Osteocyte (in vitro differentiated cells): ENCODE measurements at places on chromosomes 1 and 21. TPM values are rescaled to one million over a fixed set of nuclear protein-coding genes. Genes with fewer than 3 reads are reported as not detected.

SPATA17 gene
- 0.21 and 0.40 TPM in 2 replicates for total RNA-seq

S100A9 gene
- total RNA-seq, result not detected in 2 replicates

SPRR5 gene
- total RNA-seq, result not detected in 2 replicates

VWA5B1 gene
- not detected in 2 replicates for total RNA-seq

KIF21B gene
- total RNA-seq, result 0.63 and 0.97 TPM in 2 replicates

BMP8B gene
- 0.08 TPM in 1 of 2 replicates, not detected in the other for total RNA-seq

TINAGL1 gene
- 9.2 and 10.0 TPM in 2 replicates for total RNA-seq

B4GALT2 gene
- 62.8 and 65.5 TPM in 2 replicates for total RNA-seq

LCE2B gene
- not detected in 2 replicates for total RNA-seq

- H3K36me3 ChIP-seq, result no peaks in the 10 kb centered on the region
- H3K4me1 ChIP-seq, result no peaks in the 10 kb centered on the region
- no peak overlapping the region for H3K4me3 ChIP-seq
- H3K27me3 ChIP-seq, result peaks cover 13% of the 10 kb centered on the region
- no peak overlapping the region for H3K27ac ChIP-seq
- DNase-seq, result peak; percentile 23
Measured at GRCh38 chr1:245537992-245538391, 383.2 kb downstream of the KIF26B start.

DNA sequence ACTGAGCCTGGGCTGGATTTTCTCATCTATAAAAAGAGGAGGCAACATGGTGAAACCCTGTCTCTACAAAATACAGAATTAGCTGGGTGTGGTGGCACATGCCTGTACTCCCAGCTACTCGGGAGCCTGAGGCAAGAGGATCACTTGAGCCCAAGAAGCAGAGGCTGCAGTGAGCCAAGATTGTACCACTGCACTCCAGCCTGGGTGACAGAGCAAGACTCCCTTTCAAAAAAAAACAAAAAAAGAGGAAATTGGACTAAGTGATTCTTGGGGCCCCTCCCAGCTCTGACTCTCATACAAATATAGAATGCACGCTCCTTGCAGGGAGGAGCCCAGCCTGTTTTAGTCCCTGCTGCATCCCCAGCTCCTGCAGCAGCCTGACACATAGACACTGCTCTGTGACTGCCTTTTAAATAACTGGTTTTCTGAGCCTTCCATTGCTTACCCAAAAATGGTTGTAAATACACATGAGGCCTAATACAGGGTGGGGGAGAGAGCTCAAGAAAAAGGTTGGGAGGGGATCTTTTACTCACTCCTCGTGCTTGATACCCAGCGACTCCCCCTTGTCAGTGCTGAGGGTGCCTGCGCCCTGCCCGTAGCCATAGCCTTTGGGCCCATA lies 17.2 kb downstream of the CSRP1 start:
- H3K36me3 ChIP-seq, result no peaks in the 10 kb centered on the region
- peak overlapping the region; percentile 80 for H3K27ac ChIP-seq
- H3K27me3 ChIP-seq, result no peaks in the 10 kb centered on the region
- peaks cover 69% of the 10 kb centered on the region for H3K4me1 ChIP-seq

- H3K36me3 ChIP-seq, result no peaks in the 10 kb centered on the region
- no peak overlapping the region for H3K27ac ChIP-seq
- H3K27me3 ChIP-seq, result peaks cover 15% of the 10 kb centered on the region
- DNase-seq, result no peak
- no peak overlapping the region for H3K4me3 ChIP-seq
Measured at GRCh38 chr1:237556911-237557310, 333.8 kb downstream of the ZP4 start.

DNA sequence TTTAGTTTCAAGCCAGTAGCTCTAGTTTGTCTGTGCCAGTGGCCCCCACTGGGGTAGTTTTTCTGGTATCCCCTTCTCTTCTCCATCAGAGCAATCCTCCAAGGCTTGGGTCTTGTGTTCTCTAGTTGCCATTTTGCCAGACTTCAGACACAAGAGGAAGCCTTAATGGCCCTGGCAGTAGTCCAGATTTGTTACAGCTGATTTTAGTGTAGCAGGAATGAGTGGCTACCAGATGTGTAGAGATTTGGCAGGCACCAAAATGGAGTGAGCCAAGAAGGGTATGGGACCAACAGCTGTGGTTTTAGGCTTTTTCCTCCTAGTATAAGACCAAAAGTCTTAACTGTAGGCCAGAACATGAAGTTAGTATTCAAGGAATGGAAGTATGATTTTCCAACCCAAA lies 56.8 kb downstream of the ACP6 start:
- peaks cover 3% of the 10 kb centered on the region for H3K4me1 ChIP-seq
- no peak overlapping the region for H3K27ac ChIP-seq
- DNase-seq, result no peak
- H3K4me3 ChIP-seq, result no peak overlapping the region
- no peaks in the 10 kb centered on the region for H3K27me3 ChIP-seq

DNA sequence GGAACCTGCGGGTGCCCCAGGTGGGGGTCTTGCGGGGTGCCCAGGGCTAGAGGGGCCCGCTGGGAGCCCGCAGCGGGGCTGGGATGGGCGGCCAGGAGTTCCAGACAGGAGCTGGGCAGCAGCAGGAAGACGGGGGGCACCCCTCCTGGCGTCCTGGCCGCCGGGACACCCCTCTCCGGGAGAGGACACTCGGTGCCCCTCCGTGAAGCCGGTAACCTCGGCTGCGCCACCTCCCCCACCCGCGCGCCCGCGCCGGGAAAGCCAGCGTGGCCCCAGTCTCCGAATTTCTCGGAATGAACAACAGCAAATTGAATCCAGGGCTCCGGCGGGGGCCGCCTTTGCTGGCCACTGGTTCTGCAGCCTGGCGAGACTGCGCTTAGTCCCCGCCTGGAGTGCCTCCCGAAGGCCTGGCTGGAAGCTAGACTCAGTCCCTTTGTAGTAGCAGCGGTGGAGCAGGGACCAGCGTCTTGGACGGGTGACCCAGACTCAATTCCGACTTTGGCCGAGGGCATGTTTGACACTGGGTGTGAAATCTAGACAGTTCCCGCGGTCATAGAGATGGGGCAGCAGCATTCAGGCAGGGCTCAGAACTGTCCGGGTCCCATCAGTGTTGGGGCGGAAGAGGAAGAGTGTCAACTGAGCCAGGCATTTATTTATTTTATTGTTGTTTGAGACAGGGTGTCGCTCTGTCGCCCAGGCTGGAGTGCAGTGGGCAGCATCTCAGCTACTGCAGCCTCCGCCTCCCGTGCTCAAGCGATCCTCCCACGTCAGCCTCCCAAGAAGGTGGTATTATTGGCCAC lies 773 bp downstream of the IFNGR2 start:
- H3K36me3 ChIP-seq, result peaks cover 2% of the 10 kb centered on the region
- DNase-seq, result peak; percentile 87
- peak overlapping the region; percentile 96 for H3K27ac ChIP-seq
- peak overlapping the region; percentile 86 for H3K4me3 ChIP-seq
- H3K4me1 ChIP-seq, result peaks cover 51% of the 10 kb centered on the region

DNA sequence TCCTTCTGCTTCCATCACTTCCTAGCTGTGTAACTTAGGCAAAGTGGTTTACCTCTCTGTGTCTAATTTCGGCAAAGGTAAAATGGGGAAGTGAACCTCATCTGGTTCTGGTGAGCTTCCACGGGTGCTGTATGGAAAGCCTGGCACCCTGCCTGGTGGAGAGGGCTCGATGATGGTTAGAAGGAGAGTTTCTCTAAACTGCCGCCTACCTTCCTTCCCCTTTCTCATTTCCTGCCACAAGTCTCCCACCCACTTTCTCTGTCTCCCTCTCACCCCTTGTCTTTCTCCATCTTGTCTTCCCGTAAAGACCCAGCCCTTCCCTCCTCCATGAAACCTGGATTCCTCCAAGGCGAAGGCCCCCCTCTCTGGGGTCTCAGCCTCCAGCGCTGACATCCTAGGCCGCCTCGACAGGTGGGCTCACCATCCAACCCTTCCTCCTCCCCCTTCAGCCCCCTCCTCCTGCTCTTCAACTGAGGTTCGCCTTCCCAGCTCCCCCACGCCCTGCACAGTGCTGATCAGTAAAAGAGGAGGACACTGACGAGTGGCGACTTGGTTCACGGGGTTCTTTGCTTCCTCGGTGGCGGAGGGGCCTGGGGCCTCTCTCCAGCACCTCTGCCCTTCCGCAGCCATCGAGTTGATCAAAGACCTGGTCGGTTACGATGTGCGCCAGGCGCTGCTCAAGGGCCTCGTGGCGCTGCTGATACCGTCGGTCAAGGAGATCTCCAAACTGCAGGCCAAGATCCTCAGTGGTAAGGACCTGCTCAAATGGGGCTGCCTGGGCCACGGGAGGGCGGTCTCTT lies 7.3 kb downstream of the RNU5D-1 start:
- DNase-seq, result no peak
- H3K36me3 ChIP-seq, result no peaks in the 10 kb centered on the region
- no peaks in the 10 kb centered on the region for H3K27me3 ChIP-seq
- H3K27ac ChIP-seq, result no peak overlapping the region
- H3K4me1 ChIP-seq, result peaks cover 4% of the 10 kb centered on the region

DNA sequence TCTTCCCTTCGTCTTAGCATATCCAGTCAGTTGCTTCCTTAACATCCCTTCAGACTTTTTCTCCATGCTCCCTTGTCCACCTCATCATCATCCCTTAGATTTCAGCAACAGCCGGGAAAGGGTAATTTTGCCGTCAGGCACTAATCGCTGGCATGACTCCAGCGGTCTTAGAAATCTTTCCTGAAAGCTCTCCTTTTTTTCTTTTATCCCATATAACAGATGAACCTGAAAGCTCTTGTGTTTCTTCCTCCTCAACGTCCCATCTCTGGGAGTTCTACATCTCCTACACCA lies 10.4 kb upstream of the BOLA1 start:
- no peaks in the 10 kb centered on the region for H3K36me3 ChIP-seq
- peak; percentile 51 for DNase-seq
- H3K27me3 ChIP-seq, result no peaks in the 10 kb centered on the region

DNA sequence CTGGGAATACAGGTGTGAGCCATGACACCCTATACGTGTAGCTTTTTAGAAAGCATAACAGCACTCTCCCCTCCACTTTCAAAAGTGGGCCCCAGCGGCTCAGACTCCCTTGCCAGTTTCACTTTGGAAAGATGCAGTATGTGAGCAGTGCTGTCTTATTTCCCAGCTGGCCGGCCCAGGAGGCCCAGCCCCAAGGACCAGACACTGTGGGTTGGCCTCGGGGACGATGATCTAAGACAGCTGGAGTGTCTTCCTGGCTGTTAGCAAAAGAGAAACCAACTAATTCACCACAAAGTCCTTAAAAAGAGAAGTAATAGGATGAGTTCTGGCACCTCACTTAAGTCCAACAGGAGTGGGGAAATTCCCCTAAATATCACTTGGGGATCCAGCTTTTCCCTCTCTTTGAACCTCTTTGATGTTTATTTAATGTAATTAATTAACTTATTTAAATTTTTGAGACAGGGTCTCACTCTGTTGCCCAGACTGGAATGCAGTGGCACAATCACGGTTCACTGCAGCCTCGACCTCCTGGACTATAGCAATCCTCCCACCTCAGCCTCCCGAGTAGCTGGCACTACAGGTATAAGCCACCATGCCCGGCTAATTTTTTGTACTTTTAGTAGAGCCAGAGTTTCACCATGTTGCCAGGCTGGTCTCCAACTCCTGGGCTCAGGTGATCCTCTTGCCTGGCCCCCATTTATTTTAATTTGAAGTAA lies 17.6 kb upstream of the CLIC4 start:
- peak; percentile 87 for DNase-seq
- peak overlapping the region; percentile 88 for H3K27ac ChIP-seq
- H3K27me3 ChIP-seq, result no peaks in the 10 kb centered on the region
- H3K4me3 ChIP-seq, result peak overlapping the region; percentile 58

DNA sequence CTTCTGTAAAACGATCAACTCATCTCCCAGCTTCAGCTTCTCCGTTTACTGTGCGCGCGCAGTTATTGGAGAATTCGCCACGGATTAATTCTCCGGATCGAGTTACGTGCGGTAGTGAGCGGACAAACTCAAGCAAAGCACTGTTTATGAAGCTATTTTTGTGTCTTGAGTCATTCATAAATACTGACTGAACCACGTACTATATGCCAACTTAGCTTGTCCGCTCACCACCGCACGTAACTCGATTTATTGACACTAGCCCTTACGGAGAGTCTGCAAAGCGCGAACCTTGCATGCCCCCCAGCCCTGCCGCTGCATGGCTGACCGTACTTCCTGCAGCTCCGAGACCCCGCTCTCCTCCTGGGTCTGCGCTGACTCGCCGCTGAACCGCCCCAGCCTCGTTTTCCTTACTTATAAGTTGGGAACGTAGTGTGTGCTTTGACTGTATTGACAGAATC lies 773 bp downstream of the CHD1L start:
- DNase-seq, result no peak
- peaks cover 16% of the 10 kb centered on the region for H3K4me1 ChIP-seq
- H3K27me3 ChIP-seq, result peaks cover 7% of the 10 kb centered on the region
- H3K4me3 ChIP-seq, result peak overlapping the region; percentile 92

- peak; percentile 91 for DNase-seq
- no peaks in the 10 kb centered on the region for H3K36me3 ChIP-seq
- H3K27ac ChIP-seq, result no peak overlapping the region
- H3K4me1 ChIP-seq, result peaks cover 15% of the 10 kb centered on the region
- peaks cover 6% of the 10 kb centered on the region for H3K27me3 ChIP-seq
Measured at GRCh38 chr1:11650331-11650991, 3.8 kb downstream of the FBXO2 start.

DNA sequence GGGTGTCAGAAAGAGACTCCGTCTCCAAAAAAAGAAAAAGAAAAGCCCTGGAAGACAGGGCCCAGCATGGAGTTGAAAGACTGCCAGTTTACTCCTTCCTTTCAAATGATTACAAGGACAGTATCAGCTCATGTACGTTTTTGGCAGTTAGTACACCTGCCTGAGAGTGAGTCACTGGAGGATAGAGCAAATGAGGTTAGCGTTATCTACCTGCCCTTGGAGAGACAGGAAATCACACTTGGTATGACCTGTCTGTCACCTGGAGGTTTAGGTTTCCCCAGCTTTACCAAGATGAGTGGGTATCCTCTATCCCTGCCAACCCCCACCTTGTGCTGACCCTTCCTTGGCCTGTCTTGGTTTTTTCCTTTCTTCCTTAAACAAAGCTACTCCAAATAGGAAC lies 96.8 kb upstream of the BMP8A start:
- H3K4me1 ChIP-seq, result peaks cover 78% of the 10 kb centered on the region
- no peaks in the 10 kb centered on the region for H3K27me3 ChIP-seq
- no peak overlapping the region for H3K4me3 ChIP-seq
- peaks cover 4% of the 10 kb centered on the region for H3K36me3 ChIP-seq
- H3K27ac ChIP-seq, result peak overlapping the region; percentile 90

GRCh38 chr21:28550057-28550825 lies 442.4 kb downstream of the LTN1 start:
- H3K36me3 ChIP-seq, result no peaks in the 10 kb centered on the region
- H3K4me1 ChIP-seq, result peaks cover 19% of the 10 kb centered on the region
- H3K27me3 ChIP-seq, result no peaks in the 10 kb centered on the region
- no peak overlapping the region for H3K27ac ChIP-seq

- DNase-seq, result peak; percentile 83
- H3K36me3 ChIP-seq, result no peaks in the 10 kb centered on the region
- peak overlapping the region; percentile 5 for H3K4me3 ChIP-seq
- peaks cover 59% of the 10 kb centered on the region for H3K4me1 ChIP-seq
- H3K27me3 ChIP-seq, result no peaks in the 10 kb centered on the region
- peak overlapping the region; percentile 89 for H3K27ac ChIP-seq
Measured at GRCh38 chr1:7389201-7389905, 381.7 kb upstream of the VAMP3 start.

DNA sequence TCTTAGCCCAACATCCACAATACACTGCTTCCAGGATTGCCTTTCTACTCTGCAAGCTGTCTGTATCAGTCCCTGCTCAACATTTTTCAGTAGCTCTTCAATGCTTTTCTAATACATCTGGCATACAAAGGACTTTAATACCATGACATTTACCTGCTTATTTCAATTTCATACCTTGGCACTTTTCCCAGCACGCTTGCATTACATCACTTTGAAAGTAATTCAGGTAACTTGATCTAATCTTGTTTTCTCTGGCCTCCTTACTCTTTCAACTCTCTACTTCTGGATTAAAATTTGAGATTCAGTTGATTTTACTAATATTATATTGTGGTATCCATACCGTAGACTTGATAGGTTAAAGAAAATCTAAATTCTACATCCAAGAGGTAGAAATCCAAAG lies 103.0 kb downstream of the PTGS2 start:
- no peak overlapping the region for H3K27ac ChIP-seq
- H3K27me3 ChIP-seq, result no peaks in the 10 kb centered on the region
- H3K4me1 ChIP-seq, result peaks cover 10% of the 10 kb centered on the region
- H3K36me3 ChIP-seq, result no peaks in the 10 kb centered on the region
- DNase-seq, result no peak
